ENCODE measurements at places on chromosomes 3 and 15. TPM values are rescaled to one million over a fixed set of nuclear protein-coding genes. Genes with fewer than 3 reads are reported as not detected.

DNA sequence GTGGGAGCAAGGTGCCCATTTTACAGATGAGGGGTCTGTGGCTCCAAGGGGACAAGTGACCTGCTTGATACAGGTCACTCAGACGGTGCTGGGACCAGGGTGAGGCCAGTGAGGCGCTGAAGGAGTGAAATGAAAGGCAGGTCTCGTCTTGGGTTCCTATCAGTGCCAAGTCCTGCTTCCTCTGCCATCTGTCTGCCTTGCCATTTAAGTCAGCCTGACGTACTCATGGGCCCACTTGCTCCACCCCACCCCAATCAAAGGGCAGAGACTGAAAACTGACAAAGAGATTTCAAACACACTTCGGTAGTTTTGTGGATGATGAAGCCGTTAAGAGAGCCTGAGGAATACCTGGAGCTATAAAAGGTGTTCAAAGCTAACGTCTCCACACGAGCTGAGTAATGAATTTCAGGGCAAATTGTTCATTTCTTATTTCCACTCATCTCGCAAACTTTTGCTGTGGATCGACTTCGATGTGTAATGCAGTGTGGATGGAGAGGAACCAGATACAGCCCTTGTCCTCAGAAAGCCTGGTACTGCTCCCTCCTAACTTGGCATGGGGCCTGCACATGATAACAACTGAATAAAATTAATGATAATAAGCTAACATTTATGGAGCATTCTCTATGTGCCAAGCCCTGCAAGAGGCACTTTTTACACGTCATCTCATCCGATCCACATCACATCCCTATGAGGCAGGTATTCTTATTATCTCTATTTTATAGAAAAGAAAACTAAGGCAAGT is 36.6 kb downstream of the ATP2B2 start:
- no peaks in the 10 kb centered on the region for H3K4me1 ChIP-seq
- H3K27me3 ChIP-seq, result peaks cover 10% of the 10 kb centered on the region
- H3K36me3 ChIP-seq, result no peaks in the 10 kb centered on the region
- no peak overlapping the region for H3K4me3 ChIP-seq

GRCh38 chr3:12294885-12295580 is 6.2 kb downstream of the PPARG start:
- no peaks in the 10 kb centered on the region for H3K4me1 ChIP-seq
- H3K27ac ChIP-seq, result no peak overlapping the region
- no peak for DNase-seq
- H3K36me3 ChIP-seq, result no peaks in the 10 kb centered on the region
- H3K27me3 ChIP-seq, result no peaks in the 10 kb centered on the region
- H3K4me3 ChIP-seq, result no peak overlapping the region

Gene ELP6
- total RNA-seq, result 17.1 TPM

Gene TCF12
- 77.8 TPM for total RNA-seq

Gene GOLGA6A
- not detected for total RNA-seq

Gene PLXNB1
- 59.9 TPM for total RNA-seq
